Coronary artery (tissue), 2 donors: ENCODE measurements at places on chromosomes 11 and 22.

DNA sequence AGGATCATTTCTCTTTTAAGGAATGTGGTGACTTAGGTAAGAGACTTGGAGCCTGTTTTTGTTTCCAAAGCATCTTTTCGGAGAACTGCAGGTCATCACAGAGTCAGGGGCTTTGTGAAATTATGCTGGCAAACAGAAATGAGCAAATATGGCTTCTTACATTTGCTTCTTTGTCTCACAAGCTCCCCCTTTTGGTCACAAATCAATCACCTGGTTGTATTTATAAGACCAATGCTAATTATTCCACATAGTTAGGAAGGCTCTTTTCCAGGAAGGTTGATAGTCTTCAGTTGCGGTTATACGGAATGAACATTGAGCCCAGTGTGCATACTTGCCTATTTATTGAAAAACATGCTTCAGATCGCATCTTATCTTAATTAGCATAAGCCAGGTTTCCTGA is 34.6 kb upstream of the CEP126 start:
- DNase-seq: no peak

DNA sequence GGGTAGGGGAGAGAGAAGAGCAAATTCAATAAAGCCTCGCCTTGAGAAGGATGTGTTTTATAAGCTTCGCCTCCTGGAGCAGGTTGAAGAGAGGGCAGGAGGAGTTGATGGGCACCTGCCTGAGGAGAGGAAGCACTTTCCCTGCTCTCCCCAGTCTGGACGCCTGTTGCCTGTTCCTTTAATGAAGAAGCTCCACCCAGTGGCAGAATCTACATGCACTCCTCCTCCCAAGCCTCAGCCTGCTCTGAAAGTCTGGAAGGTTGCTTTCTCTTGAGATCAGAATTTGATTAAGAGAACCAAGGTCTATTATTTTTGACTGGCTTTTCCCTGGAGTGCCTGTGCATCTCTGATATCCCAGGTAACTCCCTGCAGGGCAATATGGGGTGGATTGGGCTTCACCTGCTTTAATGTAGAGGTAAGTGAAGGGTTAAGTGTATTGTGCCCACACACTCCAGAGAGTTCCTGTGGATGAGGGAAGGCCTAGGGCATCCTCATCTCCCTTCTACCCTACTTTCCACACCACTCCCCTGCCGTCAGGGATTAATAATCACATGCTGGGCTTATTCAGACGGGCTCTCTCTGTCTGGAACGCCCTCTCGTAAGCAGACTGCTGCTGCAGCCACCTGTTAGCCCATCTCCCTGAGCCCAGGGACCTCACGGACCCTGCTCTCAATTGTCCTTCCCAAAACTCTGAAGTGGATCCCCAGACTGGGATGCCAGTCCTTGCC is 22.3 kb downstream of the NTM start:
- no peak for DNase-seq

DNA sequence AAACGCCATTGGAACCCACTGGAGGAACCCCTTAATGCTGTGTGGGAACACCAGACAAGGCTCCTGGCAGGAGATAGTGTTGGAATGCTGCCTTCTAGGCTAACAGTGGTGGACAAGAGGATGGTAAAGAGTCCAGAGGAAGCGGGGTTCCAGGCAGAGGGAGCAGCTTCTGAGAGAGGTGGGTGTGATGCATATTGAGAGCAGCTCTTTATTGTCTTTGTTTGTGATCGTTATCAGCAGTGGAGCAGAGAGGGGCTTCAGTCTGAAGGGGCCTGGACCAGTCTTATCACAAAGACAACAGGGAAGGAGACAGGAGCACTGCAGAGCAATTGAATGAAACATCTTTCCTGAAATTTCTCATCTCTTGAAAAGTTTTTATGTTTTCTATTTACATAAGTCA is 106.8 kb upstream of the PLET1 start:
- no peak for DNase-seq

GRCh38 chr11:71383461-71383860 is 64.7 kb downstream of the DHCR7 start:
- no peak for DNase-seq

GRCh38 chr11:69155302-69156234 is at the start of gene SMIM38:
TSS of gene SMIM38 (plus strand) at chr11:69155935. CDS start at chr11:69157847, 1,912 bp downstream.
- DNase-seq: no peak

DNA sequence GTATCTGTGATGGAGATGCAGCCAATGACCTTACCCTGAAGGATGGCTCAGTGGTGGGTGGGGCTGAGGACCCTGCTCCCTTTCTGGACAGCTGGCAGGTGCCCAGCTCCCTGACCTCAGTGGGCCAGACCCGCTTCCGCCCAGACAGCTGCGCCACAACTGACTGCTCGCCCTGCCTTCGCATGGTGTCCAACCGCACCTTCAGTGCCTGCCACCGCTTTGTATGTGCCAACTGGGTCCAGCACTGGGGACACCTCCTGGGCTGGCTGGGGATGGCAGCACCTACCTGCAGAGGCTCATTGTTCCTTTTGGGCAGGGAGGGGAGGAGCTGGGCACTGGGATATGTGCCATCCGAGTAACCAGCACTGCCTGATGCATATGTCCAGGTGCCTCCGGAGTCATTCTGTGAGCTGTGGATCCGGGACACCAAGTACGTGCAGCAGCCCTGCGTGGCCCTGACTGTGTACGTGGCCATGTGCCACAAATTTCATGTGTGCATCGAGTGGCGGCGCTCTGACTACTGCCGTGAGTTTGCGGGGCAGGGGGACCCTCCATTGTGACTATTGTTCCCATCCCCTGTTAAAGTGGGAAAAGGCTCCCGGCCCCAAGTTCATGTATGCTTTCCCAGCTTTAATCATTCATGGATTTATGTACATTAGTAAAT is 84.8 kb downstream of the OTOG start:
- no peak for DNase-seq

GRCh38 chr11:72951193-72951592 is 137.0 kb downstream of the ATG16L2 start:
- no peak for DNase-seq

DNA sequence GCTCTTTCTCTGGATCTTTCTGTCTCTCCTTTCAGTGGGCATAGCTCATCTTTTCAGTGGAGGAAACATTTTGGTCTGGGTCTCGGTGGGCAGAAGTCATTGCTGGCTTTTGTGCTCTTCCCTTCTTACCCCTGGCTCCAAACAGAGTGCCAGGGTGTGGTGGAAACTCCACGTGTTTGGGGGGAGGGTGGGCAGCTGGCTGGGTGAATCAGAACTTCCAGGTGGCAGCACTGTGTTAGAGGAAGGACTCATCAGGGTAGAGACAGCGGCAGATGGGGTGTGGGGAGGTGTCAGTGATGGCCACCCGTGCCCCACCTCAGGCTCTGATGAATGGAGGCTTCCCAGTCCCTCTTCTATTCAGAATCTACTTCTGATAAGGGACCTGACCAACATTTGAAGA is 114.0 kb downstream of the GRIK4 start:
- DNase-seq: no peak

- no peak for DNase-seq
These were observed 137.6 kb downstream of the CD44 start for GRCh38 chr11:35276396-35277145.

- DNase-seq: no peak
These were observed 31.3 kb upstream of the COMT start for GRCh38 chr22:19910180-19910744.

GRCh38 chr22:46355369-46355995 is 20.0 kb downstream of the TRMU start:
- no peak for DNase-seq

DNA sequence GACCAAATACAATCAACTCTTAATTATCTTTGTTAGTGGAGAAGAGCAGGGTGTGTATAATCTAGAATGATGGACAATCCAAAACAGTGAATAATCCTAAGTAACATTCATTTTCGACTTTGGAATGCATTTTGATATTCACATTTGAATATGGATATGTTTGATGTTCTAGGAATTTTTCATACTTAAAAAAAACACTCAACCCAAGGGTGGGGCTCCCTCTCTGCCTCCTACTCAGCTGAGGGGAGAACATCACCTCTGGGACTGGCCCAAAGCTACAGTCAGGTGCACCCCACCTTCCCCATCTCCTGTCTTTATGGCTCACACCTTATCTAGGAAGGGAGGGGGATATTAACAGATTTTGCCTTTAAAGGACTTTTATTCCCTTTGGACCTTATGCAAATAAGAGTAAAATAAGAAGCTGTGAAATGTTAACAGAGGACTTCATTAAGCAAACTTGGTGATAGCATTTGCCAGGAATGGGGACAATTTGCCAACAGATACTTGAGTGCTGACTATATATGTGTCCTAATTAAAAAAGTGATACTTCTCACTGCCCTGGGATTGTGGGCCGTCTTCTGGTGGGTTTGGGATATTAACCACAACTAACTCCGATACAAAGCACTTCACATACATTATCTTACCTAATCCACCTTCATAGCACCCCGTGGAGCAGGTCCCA is 187.0 kb downstream of the ST3GAL4 start:
- no peak for DNase-seq

DNA sequence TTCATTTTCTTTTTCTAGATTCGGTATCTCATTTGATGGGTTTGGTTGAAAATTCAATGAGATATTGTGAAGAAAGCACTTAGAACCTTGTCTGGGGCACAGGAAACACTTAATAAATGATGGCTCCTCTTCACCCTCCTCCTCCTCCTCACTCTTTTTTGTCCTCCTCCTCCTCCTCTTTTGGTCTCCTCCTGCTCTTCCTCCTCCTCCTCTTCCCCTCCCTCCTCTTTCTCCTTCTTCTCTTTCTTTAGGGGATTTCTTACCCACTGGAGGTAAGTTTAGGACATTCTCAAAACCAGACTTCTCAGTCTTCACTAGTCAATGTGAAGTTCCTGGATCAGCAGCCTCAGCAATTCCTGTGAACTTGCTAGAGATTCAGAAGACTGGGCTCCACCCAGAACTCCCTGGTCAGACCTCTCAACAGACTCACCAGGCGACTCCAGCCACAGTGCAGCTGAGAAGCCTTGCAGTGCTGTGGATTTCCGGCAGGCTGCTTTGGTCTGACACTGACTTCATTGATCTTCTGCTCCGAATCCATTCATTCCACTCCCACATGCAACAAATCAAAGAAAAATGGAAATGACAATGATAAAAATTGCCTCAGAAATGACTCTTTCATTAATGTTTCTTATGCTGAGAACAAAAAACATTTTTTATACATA is 368.6 kb upstream of the B3GAT1 start:
- DNase-seq: peak; percentile 70

GRCh38 chr11:130020323-130020722 is 17.7 kb upstream of the PRDM10 start:
- DNase-seq: no peak

GRCh38 chr11:44000731-44001130 is 47.0 kb upstream of the ACCSL start:
- DNase-seq: no peak

- DNase-seq: no peak
These were observed 78.8 kb downstream of the IGLL1 start for GRCh38 chr22:23501261-23501619.

GRCh38 chr11:83363312-83363711 is 77.1 kb upstream of the CCDC90B start:
- DNase-seq: no peak

GRCh38 chr11:86152006-86152862 is 83.3 kb upstream of the PICALM start:
- DNase-seq: no peak

DNA sequence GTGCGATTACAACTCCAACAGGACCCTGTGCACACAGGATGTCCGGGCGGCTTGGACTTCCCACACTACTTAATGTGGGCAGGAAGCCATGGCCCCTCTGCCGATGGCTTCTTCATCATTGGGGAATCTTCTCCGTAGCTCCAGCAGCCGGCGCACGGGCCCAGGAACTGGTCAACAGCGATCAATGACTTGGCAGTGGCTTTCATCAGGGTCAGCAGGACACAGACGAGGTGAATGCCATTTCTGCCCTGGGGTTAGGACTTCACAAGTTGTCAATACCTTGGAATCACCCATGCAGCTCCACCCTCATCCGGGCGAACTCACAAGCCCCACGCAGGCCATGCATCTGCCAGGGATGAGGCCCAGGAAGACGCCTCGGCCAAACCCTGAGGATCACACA is 645.7 kb downstream of the BRD1 start:
- DNase-seq: no peak

GRCh38 chr11:44823868-44824267 is 97.1 kb downstream of the TSPAN18 start:
- DNase-seq: no peak

- no peak for DNase-seq
These were observed 39.0 kb downstream of the QSER1 start for GRCh38 chr11:32931606-32932005.

- DNase-seq: no peak
These were observed 88.7 kb downstream of the STIM1 start for GRCh38 chr11:3944198-3944597.

DNA sequence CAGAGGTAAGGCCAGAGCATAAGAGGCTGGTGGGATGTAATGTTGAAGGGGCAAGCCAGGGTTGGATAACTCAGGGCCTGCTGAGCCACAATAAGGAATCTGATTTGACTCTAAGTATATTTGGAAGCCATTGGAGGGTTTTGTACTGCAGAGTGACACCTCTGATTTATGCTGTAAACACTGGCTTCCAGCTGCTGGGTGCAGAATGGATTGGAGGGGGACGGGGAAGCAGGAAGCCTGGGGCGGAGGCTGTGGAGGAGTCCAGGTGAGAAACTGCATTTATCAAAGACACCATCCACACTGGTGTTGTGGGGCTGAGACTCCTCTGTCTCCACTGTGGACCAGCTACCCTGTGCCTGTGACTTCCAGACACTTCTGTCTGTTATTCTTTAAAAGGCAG is 26.8 kb downstream of the MIAT start:
- no peak for DNase-seq

GRCh38 chr22:45834241-45834640 is 142.7 kb downstream of the WNT7B start:
- no peak for DNase-seq

- no peak for DNase-seq
These were observed 8.9 kb downstream of the TMEM218 start for GRCh38 chr11:125102510-125102909.

DNA sequence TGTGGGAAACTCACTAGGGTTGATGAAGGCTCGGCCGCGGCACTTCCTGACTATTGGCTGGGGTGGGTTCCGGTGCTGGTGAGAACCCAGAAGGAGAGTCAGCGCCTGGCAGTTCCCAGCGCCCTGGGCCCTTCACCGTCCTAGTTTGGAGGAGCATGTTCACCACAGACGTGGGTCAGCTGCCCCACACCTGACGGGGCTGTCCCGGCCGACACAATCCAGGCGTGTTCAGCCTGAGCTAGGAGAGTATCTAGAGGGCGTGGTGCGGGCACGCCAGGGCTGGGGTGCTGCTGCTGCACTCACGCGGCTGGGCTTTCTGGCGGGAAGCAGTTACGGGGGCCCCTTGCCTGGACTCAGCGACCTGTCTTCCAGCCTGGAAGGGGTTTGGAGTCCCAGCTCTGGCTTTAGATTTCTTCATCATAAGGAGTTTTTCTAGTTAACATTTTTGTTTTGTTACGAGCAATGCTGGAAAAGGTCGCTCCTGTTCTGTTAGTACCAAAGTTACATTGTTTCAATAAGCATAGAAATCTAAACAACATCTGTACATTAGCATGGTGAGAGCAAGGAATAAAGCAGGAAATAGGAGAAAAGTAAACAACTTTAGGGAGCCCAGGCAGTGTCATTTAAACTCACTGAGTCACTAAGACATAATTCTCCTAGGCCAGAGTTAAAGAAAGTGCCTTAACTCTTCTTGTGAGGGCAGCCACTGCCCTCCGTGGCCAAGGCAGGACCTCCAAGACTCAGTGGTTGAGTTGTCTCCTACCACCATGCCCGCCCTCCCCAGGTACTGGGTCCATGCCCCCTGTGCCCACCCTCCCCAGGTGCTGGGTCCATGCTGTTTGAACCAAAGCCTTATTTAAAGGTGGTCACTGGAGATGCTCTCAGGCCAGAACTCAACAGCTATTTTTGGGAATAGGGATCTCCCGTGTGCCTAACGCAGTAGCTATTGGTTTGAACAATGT is 12.1 kb upstream of the ADORA2A start:
- no peak for DNase-seq
